Thoracic aorta (tissue), 2 donors: ENCODE measurements at places on chromosomes 11 and 22. TPM values are rescaled to one million over a fixed set of nuclear protein-coding genes. Genes with fewer than 3 reads are reported as not detected.

- DNase-seq, result no peak
Observed at GRCh38 chr22:29454276-29454675, 15.9 kb downstream of the RFPL1 start.

Gene FAM181B
- 0.27 TPM for total RNA-seq

DNA sequence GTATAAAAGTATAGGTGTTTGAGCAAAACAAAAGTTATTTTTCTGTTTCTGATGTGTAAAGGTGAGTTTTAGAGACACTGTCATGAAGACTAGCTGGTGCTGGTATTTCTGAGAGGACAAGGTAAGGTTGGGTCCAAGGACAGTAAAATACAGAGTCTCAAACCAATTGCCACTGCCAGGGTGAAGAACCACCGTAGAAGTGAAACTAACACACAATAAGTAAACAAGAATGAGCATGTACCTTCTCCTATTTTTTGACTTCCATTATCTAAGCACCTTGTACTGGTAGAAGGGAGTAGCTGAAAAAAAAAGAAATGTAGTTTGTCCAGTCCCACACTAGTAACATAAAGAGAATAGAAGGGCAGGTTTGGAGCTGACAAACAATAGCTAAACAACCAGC, 117.3 kb downstream of the TTC28 start:
- no peak for DNase-seq

Gene RBMXL2
- not detected for total RNA-seq

- no peak for DNase-seq
Observed at GRCh38 chr11:93330446-93330984, at the start of gene DEUP1. Gene DEUP1 (plus strand): TSS chr11:93330742. CDS start chr11:93332260, 1,518 bp downstream.

Gene FCHSD2
- 56.5 TPM for total RNA-seq

Gene NLRP14
- not detected for total RNA-seq

GRCh38 chr22:19799322-19800190, 39.0 kb downstream of the TBX1 start:
- peak; percentile 25 for DNase-seq

DNA sequence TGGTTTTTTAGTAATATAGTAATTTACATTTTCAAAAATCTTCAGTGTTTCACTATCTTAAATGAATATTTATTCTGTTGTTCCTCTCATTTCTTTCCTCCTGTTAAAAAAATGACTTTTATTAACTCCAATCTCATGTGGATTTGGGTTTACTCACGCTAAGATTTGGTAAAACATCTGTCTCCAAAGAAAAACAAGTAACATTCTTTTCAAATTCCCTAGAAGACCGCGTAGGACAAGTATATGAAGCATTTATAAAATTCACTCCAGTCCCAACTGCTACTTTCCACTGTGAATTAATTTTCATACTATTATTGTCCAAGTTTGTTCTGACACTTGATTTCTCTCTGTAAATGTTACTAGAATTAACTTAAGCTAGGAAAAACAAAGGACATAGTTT, 26.2 kb downstream of the SBF2 start:
- DNase-seq, result no peak

GRCh38 chr11:10051868-10052586, 242.0 kb downstream of the SBF2 start:
- DNase-seq, result no peak

DNA sequence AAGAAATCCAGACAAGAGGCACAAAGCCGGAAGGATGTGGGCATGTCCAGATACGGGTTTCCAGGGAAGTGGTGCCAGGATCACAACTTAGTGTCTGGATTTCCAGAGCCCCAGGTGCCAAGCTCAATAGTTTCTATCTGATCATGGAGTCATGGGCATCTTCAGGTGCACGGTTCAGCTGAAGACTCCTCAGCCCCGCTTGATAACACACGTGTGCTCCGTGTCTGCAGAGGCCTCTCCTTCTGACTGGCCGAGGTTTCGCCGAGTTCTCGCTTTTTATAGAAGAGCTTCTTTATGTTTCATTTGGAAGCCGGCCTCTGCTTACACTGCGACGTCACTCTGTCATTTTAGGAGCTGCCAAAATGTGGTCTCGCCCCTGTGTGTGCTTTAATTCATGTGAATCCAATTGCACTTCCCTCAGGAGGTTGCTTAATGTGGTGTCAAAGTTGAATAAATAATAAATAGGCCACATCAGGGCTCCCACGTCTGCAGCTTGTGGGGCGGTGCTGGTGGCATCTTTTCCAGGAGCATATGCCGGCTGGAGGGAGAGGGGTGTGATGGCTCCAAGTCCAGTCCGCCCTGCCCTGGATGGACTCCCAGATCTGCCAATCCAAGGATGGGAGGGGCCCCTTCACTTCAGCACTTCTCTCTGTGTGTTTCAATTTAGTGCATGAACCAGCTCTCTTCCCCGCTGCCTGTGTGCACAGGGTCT, 1410.8 kb downstream of the TBC1D22A start:
- DNase-seq, result no peak
